Hepatocyte (in vitro differentiated cells): ENCODE measurements at places on chromosomes 1 and 21.
A peak's percentile ranks its signal among the peaks of the same experiment; 100 is the strongest.

- no peak for DNase-seq
Measured at GRCh38 chr1:214454569-214455396, 96.6 kb downstream of the PTPN14 start.

DNA sequence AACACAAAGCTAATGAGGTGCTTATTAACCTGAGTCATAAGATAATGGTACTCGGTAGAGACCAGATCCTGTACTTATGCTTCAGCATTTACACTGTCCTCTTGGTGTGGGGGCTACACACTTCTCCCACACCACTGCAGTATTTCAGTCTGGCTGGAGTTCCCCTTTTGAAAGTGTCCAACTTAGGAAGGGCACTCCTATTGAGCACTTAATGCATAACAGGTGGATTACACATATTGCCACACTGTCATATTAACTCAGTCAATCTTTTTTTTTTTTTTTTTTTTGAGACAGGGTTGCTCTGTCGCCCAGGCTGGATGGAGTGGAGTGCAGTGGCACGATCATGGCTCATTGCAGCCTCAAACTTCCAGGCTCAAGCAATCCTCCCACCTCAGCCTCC lies 1.5 kb downstream of the GPATCH4 start:
- DNase-seq = no peak

DNA sequence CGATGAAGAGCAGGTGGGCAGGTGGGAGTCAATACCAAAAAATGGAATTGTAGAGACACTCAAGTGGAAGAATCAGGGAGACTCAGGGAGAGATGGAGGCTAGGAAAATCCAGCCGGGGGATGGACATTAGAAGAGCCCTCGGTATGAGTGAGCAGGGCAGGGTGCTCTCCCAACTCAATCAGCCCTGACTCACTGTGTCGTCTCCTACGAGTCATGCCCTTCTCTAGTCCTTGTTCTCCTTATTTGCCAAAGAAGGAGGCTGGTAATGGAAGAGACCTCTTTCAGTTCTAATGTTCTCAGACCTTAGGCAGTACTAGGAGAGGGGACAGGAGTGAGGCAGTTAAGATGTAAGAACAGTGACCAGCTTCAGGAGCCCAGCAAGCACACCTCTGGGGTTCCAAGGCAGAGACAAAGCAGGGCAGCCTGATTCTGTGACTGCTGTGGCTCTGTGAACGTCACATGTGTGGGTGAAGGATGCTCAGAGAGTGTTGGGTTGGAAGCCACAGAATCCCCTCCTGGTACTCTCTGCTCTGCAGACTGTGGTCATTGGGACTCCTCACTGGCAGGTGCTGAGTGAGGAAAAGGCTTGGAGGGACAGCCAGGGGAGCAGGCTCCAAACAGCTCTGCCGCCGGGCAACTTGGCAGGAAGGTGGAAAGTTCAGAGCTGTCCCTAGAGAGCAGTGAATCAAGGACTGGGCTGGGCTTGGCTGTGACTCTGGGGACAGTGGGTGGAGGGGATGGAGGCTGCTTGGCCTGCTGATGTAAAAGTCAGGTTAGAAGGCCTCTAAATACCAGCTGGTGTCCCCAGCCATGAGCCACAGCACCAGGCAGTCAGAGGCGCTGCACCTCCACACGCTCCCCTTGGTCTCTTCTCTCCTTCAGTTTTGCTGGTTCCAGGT lies 11.1 kb upstream of the GJA5 start:
- DNase-seq = no peak

DNA sequence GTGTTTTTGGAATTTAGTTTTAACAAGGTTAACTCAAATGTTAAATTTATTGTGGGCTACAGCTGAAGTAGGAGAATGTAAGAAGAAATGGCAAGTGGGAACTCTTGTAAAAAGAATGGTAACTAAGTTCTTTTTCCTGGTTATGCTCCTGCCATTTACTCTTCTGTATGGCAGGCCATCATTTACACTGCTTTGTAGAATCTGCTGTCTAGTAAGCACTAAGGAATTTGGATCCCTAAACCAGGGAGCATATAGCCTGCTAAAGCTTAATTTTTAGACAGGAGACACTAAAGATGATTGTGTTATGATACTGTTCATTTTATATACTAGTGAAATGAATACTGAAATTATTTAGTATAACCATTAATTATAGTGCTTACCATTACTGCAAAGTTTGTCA lies 85.3 kb downstream of the CAMTA1 start:
- no peak for DNase-seq

- no peak for DNase-seq
Measured at GRCh38 chr1:94339206-94339927, 78.8 kb upstream of the ABCD3 start.

- peak; percentile 82 for DNase-seq
Measured at GRCh38 chr21:43209575-43210453, 41.0 kb downstream of the CRYAA start.

DNA sequence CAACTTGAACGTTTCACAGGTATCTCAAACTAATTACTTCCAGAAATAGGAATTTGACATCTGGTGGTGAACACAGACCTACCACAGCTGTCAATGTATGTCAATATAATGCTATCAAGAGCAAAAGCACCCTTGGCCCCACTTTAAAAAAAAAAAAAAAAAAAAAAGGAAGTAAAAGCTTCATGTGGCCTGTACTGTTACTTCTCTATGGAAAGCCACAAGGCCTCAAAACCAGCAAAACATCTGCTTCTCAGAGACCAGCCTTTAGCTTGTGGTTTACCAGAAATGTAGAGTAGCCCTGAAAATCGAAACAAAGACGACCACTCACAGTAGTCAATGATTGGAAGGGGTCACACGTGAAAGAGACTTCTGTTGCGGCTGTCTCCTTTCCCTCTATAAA lies 109.6 kb downstream of the SLC45A1 start:
- DNase-seq = no peak

DNA sequence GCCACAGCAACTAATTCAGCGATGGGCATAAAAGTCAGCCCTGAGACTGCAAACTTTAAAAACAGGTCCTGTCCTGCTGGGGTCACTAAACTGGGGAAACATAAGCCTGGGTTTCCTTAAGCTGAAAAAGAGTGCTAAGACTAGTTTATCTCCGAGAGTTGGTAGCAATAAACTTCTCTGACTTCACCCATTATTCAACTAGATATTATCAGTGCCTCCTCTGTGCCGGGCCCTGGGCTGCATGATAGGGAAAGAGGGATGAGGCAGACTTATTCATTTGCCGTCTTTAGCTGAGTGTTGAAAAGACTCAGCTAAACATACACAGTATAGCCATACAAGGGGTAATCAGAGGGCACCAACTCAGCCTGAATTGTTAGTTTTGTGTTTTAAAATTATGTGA lies 33.0 kb downstream of the AK2 start:
- no peak for DNase-seq
